MCF 10A (cell line): ENCODE measurements at places on chromosomes 6 and 20.
A peak's percentile ranks its signal among the peaks of the same experiment; 100 is the strongest.

- H3K27me3 ChIP-seq: no peaks in the 10 kb centered on the region
- peak; percentile 11 for DNase-seq
- H3K27ac ChIP-seq: no peak overlapping the region
- H3K4me1 ChIP-seq: no peaks in the 10 kb centered on the region
Observed at GRCh38 chr6:127868338-127868737, 32.5 kb downstream of the THEMIS start.

- H3K36me3 ChIP-seq: no peaks in the 10 kb centered on the region
- no peak overlapping the region for H3K27ac ChIP-seq
- peak; percentile 79 for DNase-seq
Observed at GRCh38 chr20:34190679-34191090, 50.5 kb upstream of the ASIP start.

GRCh38 chr6:101605426-101605825 lies 211.9 kb downstream of the GRIK2 start:
- no peak for DNase-seq
- no peaks in the 10 kb centered on the region for H3K4me1 ChIP-seq
- no peaks in the 10 kb centered on the region for H3K27me3 ChIP-seq
- no peak overlapping the region for H3K4me3 ChIP-seq
- H3K27ac ChIP-seq: no peak overlapping the region

GRCh38 chr6:151247490-151247889 lies 7.7 kb downstream of the AKAP12 start:
- no peak overlapping the region for H3K4me3 ChIP-seq
- DNase-seq: no peak
- no peak overlapping the region for H3K27ac ChIP-seq
- H3K4me1 ChIP-seq: no peaks in the 10 kb centered on the region
- H3K27me3 ChIP-seq: peaks cover 28% of the 10 kb centered on the region

DNA sequence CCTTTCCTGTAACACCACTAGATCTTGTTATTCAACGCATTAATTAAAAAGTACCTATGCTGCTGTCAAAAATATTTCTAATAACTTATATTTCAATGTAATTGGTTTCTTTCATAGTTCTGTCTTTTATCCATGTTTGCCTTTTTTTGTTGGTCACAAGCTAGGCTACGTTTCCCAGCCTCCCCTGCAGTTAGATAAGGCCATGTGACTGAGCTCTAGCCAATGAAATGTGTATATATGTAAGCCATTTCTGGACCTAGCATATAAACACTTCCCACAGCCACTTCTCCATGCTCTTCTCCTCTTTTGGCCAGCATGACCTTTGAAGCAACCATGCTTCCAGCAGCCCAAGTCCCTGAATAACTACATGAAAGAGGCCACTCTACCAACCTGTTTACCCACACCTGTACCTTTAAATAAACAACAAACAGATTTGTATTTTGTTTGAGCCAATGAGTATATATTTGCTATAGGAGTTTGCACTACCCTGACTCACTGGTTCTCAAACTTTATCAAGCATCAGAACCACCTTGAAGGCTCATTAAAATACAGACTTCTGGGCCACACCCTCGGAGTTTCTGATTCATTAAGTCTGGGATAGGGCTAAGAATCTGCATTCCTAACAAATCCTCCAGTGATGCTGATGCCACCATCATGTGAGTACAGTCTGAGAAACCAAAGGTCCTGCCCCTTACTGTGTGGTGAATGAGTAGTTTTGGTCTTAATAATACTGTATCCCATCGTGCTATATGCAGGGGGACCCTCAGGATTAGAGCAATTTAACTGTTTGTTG lies 45.6 kb upstream of the BEND6 start:
- H3K4me1 ChIP-seq: peaks cover 11% of the 10 kb centered on the region
- no peak overlapping the region for H3K4me3 ChIP-seq
- DNase-seq: no peak
